Mammary microvascular endothelial cell (primary cell): ENCODE measurements at places on chromosomes 7 and 10. TPM values are rescaled to one million over a fixed set of nuclear protein-coding genes. Genes with fewer than 3 reads are reported as not detected.

Gene DKK1
- 148 and 166 TPM in 2 replicates for total RNA-seq

Gene TCERG1L
- not detected in 2 replicates for total RNA-seq

Gene LBX1
- not detected in 2 replicates for total RNA-seq

Gene CDK13
- 24.0 and 25.4 TPM in 2 replicates for total RNA-seq

Gene PLAC9
- total RNA-seq, result 0.59 and 1.7 TPM in 2 replicates

Gene GNAI1
- 50.6 and 51.6 TPM in 2 replicates for total RNA-seq

Gene PLEKHS1
- total RNA-seq, result not detected in 2 replicates

Gene DOCK1
- 39.4 and 40.0 TPM in 2 replicates for total RNA-seq

Gene ZNF25
- total RNA-seq, result 4.5 and 4.9 TPM in 2 replicates

Gene TMEM72
- not detected in 2 replicates for total RNA-seq

Gene EVX1
- total RNA-seq, result not detected in 2 replicates

Gene SPDYE8
- total RNA-seq, result not detected in 2 replicates

Gene EDRF1
- total RNA-seq, result 7.0 and 12.6 TPM in 2 replicates

Gene PHKG1
- total RNA-seq, result not detected in 2 replicates

Gene GNG11
- total RNA-seq, result 186 and 196 TPM in 2 replicates

Gene CCNJ
- total RNA-seq, result 8.6 and 9.9 TPM in 2 replicates

Gene CYP3A4
- total RNA-seq, result not detected in 2 replicates

Gene NUTM2D
- total RNA-seq, result 1.9 and 4.1 TPM in 2 replicates
